DMS79 treated with DMSO at 0.1 percent for 48 hours (cell line): ENCODE measurements at places on chromosomes 12 and 14.

GRCh38 chr14:33949411-33949893, 1.4 kb downstream of the EGLN3 start:
- peak; percentile 81 for DNase-seq

DNA sequence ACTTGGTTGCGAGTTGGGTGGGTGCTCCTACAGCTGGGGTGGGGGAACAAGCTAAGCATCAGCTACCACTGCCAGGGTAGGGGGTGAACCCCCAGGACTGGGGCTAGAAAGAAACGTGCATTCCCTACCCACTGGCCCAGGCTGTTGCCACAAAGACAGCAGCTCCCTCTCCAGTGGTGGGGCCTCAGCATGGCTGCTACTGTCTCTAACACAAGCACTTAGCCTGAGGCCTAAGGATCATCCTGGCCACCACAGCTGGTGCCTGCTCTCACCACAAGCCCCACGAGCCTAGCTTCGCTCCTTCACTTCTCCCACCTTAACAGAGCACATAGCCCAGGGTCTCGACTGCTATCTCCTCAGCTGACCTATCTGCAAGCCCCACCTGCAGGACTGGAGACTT, 18.9 kb downstream of the SLC25A21 start:
- no peak for DNase-seq

- DNase-seq, result no peak
Measured at GRCh38 chr12:23750923-23751322, 198.5 kb downstream of the SOX5 start.

DNA sequence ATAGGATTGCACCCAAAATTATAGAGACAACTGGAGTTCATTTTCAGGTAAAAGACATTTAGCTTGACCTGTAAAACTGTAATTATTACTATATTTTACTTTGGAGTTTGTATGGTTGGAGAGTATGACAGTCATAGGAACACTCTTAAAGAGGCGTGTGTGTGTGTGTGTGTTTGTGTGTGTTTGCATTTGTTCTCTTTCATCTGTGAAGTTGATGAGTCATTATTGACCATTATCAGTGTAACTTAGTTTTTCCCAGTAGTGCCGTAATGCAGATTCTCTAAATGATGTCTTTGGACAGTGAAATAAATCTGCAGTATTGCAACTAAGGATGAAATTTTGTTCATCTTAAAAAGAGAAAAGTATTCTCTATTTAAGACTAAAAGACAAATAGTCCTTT, 13.0 kb downstream of the WASHC4 start:
- no peak for DNase-seq

DNA sequence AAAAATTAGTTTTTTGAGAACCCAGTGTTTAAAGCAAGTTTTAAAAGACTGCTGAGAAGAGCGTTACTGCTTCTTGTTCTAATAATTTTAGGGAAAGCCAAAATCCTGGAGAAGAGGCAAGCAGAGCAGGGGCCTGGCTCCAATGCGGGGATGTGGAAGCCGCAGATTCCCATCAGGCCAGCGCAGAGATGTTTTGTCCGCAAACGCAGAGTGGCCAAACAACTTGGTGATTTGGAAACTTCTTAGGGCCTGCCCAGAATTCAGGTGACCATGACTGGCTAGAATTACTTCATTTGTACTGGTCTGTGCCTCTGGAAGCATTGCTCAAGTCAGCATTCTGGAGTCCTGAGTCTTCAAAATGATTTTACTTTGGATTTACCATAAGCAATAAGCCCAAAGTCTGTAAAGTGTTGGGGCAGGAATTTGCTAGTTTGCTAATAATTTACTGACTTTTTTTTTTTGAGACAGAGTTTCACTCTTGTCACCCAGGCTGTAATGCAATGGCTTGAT, 208.4 kb downstream of the PPM1H start:
- DNase-seq, result no peak

GRCh38 chr12:106586803-106587684, 4.2 kb downstream of the RFX4 start:
- DNase-seq, result peak; percentile 15

DNA sequence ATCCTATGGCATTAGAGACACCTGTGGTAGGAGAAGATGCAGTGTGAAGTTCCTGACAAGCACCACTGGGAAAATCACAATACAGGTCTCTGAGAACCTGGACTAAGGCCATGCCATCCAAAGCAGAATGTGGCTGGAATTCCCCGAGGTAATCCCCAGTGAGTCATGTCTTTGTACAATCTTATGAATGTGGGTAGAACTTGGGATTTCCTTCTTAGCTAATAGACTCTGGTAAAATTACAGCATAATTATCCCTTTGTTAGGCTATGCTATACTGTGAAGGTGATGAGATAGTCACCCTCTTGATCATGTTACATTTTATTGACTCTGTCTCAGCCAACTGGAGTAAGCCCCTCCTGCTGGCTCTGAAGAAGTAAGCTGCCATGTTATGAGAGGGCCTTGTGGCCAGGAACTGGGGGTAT, 224.3 kb upstream of the DCN start:
- DNase-seq, result no peak

DNA sequence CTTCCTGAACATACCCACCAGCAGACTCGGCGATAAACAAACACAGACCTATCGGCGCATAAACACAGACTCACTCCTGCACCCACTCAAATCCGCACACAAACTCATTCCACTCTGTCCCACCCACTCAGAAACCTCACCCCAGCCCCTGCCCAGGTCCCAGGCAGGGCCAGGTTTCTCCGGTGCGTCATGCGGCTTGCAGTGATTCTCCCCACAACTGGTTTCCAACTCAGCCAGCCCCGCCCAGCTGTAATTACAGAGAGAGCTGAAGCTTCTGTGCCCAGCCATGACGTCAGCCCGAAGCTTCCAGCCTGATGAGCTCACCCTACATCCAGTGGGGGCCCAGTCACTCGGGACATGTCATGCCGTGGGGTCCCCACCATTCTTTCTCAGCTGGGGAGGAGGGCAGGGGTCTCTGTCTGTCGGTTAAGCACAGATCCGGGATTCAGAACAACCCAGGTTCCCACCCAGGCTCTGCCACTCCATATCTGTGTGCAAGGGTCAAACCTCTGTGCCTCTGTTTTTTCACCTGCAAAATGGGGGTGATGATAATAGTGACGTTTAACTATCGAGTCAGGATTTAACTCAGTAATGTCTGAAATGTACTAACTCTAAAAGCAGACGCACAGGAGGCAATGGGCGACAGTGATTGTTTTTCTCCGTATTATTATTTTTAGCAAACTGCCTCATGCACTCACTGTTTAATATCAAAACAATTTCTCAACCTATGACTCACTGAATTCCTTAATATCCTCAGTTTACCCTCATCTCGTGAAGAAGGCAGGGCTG, 2.3 kb upstream of the HSPB8 start:
- peak; percentile 41 for DNase-seq
